ENCODE measurements at places on chromosomes 2 and 18. TPM values are rescaled to one million over a fixed set of nuclear protein-coding genes. Genes with fewer than 3 reads are reported as not detected.

DNA sequence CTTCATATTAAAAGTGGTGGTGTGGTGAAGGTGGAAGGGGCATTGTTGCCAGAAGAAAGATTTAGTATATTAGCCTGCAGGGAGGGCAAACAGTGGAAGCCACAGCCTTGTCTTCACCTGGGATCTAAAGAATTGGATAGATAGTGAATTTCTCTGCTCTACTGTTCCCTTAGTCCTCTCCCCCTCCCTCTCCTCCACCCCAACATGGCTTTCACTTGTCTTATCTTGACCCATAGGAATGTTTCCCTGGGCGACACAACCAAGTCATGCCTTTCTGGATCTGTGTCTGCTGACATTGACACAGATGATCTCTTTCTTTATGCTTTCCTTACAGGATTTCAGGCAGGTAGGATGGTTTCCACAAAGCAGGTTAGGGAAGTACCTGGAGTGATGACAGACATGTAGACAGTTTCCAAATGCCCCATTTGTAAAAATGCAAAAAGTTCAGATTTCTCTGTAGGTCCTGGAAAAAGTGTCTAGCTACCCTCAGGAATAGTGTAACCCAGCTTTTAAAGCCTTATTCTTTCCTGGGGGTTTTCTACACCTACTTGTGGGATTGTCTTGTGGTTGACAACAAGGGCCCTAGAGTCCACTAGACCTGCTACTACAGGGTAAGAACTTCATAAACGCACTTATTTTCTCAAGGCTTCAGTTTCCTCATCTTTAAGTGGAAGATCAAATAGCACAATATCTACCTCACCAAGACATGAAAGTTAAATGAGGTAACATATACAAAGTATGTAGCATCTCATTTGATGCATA lies 184.2 kb upstream of the SP5 start:
- H3K4me1 ChIP-seq, result no peaks in the 10 kb centered on the region
- no peak overlapping the region for H3K27ac ChIP-seq
- H3K27me3 ChIP-seq, result peaks cover 16% of the 10 kb centered on the region
- no peaks in the 10 kb centered on the region for H3K36me3 ChIP-seq

Gene TMEM200C
- not detected for total RNA-seq

Gene SLC8A1
- 0.22 TPM for total RNA-seq

DNA sequence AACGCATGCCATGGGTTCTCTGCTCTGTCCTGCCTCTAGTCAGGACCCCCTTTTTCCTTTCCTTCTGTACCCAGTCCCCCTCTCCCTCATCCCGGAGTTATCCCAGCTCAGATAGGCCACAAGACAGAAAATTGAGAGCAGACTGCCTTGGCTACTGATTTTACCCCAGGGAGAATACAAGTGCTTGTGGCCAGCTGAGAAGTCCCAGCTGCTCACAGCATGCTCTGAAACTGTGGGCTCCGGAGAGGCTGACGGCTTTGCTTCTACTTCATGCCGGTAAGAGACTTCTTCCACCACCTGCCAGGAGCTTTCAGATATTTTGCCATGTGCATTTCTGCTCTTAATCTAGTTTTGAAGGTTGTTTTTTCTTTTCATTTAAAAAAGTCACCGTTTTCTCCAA lies 20.0 kb upstream of the SIX2 start:
- no peak overlapping the region for H3K4me3 ChIP-seq
- H3K27ac ChIP-seq, result no peak overlapping the region
- no peaks in the 10 kb centered on the region for H3K36me3 ChIP-seq
- no peaks in the 10 kb centered on the region for H3K4me1 ChIP-seq
- peaks cover 39% of the 10 kb centered on the region for H3K27me3 ChIP-seq

DNA sequence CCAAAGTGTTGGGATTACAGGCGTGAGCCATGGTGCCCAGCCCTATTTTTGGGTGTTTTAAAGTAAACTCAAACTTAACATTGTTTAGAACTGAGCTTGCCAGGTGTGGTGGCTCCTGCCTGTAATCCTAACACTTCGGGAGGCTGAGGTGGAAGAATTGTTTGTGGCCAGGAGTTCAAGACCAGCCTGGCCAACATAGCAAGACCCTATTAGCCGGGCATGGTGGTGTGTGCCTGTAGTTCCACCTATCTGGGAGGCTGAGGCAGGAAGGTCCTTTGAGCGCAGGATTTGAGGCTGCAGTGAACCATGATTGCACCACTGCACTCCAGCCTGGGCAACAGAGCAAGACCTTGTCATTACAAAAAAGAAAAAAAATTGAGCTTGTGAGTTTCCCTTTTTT lies 17.5 kb downstream of the SFTPB start:
- H3K4me3 ChIP-seq, result no peak overlapping the region
- no peaks in the 10 kb centered on the region for H3K27me3 ChIP-seq
- no peaks in the 10 kb centered on the region for H3K4me1 ChIP-seq
- H3K27ac ChIP-seq, result no peak overlapping the region

DNA sequence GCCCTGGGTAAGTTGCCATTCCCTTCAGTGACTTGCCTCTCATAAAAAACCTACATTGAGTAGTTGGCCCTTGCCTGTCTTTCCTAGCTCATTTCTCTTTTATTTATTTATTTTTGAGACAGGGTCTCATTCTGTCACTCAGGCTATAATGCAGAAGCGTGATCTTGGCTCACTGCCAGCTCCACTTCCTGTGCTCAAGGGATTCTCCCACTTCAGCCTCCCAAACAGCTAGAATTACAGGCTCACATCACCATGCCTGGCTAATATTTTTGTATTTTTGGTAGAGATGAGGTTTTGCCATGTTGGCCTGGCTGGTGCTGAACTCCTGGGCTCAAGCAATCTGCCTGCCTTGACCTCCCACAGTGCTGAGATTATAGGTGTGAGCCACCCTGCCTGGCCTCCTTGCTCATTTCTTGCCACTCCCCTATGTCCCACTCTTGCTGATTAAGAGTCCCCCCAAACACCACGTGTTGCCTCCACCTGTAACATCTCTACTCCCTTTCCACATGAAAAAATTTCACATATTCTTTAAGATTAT lies 12.6 kb downstream of the EVA1A start:
- no peak for DNase-seq
- H3K27me3 ChIP-seq, result peaks cover 25% of the 10 kb centered on the region
- no peak overlapping the region for H3K27ac ChIP-seq
- H3K4me3 ChIP-seq, result no peak overlapping the region

Gene TRIM43B
- total RNA-seq, result not detected

Gene KIF1A
- 8.2 TPM for total RNA-seq

DNA sequence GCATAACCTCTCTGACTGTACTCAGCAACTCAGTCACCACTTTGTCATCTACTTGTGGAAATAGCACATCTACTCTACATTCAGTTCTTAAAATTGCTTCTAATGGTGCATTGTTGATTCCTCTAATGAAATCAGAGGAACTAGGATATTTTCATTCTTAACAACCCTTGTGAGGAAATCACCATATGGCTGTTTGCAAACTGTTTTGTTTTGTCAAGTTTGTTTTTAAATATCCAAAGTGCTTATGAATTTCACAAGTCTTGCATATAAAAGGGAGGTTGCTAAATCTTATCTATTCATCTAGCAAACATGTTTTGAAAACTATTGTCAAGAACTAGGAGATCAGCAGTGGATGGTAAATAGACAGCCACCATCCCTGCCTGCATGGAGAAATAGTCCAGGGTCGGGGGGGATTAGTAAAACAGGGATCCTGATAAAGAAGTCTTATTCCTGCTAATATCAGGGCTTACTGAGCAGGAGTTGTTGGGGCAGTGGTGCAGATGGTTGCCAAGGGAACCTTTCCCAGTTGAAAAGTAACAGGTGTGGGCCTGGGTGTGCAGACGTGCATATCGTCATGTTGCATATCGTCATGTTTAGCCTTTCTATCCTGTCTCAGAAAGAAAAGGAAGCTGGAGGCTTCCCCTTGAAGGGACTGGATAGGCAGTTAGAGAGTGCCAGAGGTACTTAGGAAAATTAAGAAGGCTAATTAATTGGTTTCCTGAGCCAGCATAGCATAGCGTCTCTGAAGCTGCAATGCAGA lies 7.5 kb upstream of the MYO3B start:
- H3K36me3 ChIP-seq, result no peaks in the 10 kb centered on the region
- no peak overlapping the region for H3K4me3 ChIP-seq
- peaks cover 7% of the 10 kb centered on the region for H3K27me3 ChIP-seq

Gene EFEMP1
- total RNA-seq, result not detected

Gene KLHL41
- 0.20 TPM for total RNA-seq

- no peaks in the 10 kb centered on the region for H3K4me1 ChIP-seq
- no peak for DNase-seq
- H3K36me3 ChIP-seq, result no peaks in the 10 kb centered on the region
- no peak overlapping the region for H3K4me3 ChIP-seq
- no peak overlapping the region for H3K27ac ChIP-seq
These were observed 280.9 kb upstream of the RAB6C start for GRCh38 chr2:129698593-129698992.

Gene MOGAT1
- total RNA-seq, result not detected

Gene ANKRD29
- not detected for total RNA-seq
